ENCODE measurements at places on chromosomes 3 and 15. TPM values are rescaled to one million over a fixed set of nuclear protein-coding genes. Genes with fewer than 3 reads are reported as not detected.

- no peak for DNase-seq
Measured at GRCh38 chr3:128950223-128950938, 43.5 kb downstream of the CFAP92 start.

GRCh38 chr3:99250821-99251355 lies 349.4 kb upstream of the DCBLD2 start:
- no peak for DNase-seq

DNA sequence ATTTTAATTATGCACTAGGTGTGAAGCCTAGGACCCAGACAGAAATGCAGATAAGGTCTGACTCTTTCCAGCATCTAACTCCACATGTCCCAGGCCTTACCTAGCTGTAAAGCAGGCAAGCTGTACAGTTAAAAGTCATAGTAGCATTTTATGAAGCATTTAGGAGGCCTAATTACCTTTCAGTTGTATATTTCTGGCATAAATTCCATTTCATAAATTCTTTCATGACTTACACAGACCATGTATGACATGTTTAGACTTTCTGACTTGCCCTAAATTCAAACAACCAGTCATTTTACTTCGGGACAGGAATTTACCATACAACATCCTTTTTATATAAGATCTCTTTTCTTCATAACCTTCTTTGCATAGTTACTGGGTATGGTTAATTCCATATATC lies 35.3 kb upstream of the THUMPD3 start:
- no peak for DNase-seq

GRCh38 chr15:63504979-63505841 lies 817 bp downstream of the USP3 start:
- DNase-seq: no peak

DNA sequence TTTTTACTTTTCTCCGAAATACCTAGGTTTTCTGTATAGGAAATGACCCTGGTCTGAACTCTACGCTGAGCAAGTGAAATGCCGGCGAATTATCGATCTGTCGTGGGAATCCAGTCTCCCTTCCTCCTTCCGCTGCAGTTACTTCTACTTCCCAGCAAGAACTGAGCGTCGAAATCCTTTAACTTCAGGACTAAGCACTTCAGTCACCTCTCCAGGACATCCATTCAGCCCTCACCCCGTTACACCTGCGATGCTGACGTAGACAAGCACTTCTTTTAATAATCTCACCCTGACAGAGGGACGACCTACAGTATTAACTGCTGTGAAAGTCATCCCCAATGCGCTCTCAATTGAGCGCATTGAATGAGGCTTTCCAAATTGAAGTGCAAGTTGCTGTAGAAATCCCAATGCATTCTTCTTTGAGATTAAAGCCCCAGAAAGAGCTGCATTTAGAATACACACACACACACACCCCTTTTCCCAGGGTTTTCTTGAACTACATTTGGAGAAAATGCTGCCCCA lies 1.3 kb downstream of the TOP2B start:
- no peak for DNase-seq

GRCh38 chr3:178439504-178439903 lies 96.7 kb upstream of the KCNMB2 start:
- DNase-seq: no peak

- no peak for DNase-seq
Measured at GRCh38 chr3:46656778-46657556, 36.5 kb downstream of the ALS2CL start.

DNA sequence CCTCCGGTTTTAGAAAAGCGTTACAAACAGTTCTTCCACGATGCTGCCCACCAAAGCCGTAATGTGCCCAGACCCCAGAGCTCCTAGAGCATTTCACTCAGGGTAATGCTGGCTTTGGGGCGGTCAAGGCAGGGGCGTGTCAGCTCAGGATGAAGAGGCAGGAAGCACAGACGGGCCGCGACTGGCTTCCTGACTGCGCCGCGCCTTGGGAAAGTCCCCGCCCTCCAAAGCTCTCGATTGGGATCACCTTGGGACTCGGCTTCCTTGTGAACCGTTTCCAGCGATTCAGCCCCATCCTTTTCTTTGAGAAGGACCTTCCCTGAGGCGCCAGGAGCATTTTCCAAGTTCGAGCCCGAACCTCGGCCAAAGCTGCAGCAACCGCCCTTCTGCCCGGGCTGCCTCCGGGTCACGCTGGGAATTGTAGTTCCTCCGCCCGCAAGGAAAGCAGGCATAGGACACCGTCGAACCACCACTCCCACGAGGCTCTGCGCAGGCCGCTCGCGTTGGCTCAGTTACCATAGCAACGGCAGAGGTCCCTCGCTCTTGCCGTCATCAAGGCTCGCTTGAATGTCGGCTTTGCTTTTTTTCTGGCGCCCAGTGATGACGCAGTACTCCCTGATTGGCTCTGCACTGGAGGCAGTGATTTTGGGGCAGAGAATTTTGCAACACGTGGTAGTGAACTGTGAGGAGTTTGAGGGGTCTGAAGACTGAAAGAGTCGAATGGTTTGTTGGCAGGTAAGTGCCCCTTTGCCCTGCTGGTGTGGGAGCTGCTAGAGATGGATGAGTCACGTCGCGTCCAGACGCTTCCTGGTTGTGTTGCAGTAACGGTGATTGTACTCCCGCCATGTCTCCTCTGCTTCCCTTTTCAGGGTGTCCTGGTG lies at the start of the genes CCDC191 and QTRT2:
CCDC191 (minus strand) TSS at position 397 of the 881 bp plus-strand sequence; CDS start at position 337, 60 bp downstream.
QTRT2 (plus strand) TSS at position 608 of the 881 bp plus-strand sequence. CDS start 8,521 bp downstream, outside the sequence.
- peak; percentile 100 for DNase-seq

DNA sequence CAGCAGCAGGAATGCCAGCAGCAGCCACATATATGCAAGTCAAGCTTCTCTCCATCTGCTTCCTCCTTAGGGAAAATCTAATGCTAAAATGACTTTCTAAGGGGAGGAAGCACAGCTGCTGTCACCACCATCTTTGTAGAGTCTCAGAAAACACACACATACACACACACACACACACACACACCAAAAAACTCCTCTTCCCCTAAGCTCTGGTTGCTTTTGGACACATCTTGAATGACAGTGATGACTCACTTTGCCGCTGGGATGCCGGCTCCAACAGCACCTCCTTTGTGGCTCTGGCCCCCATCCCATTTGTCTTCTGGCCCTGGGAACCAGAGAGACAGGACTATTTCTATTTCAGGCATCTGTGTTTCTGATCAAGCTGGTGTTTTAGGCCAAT lies 124.8 kb upstream of the GOLIM4 start:
- DNase-seq: no peak

- DNase-seq: no peak
Measured at GRCh38 chr3:8884630-8885290, 78.5 kb downstream of the RAD18 start.

- no peak for DNase-seq
Measured at GRCh38 chr3:134060561-134061385, 31.0 kb upstream of the SLCO2A1 start.

GRCh38 chr3:159977295-159977694 lies 11.3 kb upstream of the IL12A start:
- no peak for DNase-seq

DNA sequence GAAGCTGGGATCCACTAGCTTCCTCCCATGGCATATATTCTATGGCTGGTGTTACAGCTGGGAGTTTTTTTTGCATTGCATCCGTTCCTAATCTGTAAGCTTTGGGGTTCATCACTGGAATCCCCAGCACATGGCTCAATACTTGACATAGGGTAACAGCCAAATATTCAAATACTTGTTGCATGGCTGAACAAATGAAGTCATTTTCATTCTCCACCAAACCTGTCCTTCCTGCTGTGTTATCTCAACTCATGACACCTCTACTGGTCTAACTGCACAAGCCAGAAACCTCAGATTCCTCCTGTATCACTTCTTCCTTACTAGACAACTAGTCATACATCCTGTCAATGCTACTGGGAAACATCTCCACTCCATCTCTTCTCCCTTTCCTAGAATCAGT lies 43.4 kb downstream of the ST3GAL6 start:
- no peak for DNase-seq

DNA sequence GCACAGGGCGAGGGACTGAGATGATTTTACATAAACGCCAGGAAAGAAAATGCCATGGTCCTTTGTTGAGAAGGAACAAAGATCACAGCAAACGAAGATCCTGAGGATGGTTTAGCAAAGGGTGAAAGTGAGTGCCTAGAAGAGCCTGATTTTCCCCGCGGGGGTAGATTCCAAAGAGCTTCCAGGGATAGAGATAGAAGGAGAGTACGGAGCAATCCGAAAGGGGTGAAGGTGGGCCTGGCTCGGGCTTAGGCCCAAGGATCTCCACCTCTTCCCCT lies 977 bp downstream of the CDC25A start:
- no peak for DNase-seq

DNA sequence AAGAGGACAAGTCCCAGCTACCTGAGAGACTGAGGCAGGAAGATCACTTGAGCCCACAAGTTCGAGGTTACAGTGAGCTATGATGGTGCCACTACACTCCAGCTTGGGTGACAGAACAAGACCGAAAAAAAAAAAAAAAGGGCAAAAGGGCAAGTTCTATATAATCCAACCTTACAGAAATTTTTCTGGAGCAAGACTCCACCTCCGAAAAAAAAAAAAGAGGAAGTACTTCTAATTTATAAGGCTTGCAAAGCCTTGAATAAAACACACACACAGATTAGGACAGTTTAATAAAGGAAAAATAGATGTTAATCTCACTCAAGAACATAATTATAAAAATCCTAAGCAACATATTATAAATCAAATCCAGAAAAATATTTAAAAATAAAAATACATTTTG lies 14.4 kb upstream of the XYLB start:
- no peak for DNase-seq

- no peak for DNase-seq
Measured at GRCh38 chr15:36884936-36885635, 215.3 kb downstream of the MEIS2 start.

DNA sequence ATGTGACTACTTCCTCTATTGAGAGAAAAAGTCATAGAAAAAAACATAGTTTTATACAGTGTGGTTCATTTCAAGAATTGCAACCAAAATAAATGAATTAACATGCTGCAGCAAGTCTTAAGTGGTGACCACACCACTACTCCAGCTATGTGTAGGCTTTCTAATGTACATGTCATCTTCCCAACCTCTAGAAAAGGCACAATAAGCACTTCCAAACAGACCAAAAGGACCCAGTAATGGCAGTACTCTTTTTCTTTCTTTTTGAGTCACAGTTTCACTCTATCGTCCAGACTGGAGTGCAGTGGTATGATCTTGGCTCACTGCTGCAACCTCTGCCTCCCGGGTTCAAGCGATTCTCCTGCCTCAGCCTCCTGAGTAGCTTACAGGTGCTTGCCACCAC lies 219.3 kb upstream of the KBTBD8 start:
- no peak for DNase-seq

- DNase-seq: no peak
Measured at GRCh38 chr3:3772338-3772737, 26.9 kb upstream of the LRRN1 start.

DNA sequence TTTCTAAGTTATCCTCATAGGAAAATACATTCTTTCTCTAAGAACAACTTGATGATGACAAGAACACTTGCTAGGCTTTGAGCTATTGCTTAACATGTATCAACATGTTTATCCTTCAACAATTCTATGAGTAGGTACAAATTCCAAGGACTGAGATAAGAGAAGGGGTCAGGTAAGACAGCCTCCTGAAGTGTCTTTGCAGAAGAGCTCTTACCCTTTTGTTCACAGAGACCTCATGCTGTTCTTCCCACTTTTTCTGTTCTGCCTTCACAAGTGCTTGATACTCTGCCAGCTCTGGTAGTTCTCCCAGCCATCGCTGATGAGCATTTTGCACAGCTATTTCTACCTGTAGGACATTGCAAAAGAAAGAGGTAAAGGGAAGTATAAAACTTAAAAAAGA lies 50.9 kb downstream of the CEP152 start:
- no peak for DNase-seq

GRCh38 chr15:69573815-69574475 lies 121.3 kb downstream of the RPLP1 start:
- DNase-seq: no peak

DNA sequence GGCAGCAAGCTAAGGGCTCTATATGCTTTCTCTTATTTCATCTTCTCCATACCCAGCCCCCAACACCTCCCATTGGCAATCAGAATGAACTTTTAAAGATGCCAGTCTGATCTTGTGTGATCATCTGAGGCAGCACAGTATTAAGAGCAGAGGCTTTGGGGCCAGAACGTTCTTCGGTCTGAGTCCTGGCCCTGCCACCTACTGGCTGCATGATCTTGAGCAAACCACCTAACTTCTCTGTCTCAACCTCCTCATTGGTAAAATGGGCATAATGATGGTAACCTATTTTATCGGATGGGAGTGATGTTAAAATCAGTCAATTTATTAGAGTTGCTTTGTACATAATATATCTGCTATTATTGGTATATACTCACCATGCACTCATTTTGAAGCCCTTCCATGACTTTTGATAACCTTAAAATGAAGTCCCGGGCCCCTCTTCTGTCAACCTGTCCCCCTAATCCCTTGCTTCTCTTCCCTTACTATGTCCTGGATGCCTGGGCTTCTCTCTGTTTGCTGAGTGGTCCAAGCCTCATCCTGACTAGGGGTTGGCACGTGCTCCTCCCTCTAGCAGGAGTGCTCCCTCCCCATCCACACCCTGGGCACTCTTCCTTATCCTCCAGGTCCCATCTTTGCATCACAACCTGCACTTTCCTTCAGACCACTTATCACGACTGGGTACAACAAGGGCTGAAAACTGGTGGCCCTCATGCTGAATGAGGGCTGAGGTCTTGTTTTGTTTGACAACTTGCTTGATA lies 6.3 kb downstream of the EFCAB12 start:
- no peak for DNase-seq

DNA sequence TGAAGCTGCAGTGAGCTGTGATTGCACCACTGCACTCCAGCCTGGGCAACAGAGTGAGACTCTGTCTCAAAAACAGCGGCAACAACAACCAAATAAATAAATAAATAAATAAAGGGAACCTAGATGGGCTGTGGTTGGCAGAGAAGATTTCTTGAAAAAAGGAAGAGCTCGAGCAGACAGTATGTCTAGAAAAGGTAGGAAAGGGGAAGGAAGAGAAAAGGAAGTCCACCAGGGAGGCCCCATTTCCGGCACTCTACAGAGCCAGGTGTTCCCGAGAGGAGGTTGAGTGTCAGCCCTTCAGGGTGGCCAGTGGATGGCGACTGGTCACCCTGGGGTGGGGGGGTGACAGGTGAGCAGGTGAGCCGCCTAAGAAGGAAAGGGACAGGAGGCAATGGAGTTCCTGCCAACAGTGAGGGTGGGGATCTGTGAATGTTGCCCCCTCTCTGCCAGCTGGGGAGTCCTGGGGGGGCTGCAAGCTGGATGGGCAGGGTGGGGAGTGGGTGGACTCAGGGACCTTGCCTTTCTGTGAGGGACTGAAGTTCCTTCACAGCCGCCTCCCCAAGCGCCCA lies 14.8 kb downstream of the PAQR5 start:
- no peak for DNase-seq

GRCh38 chr3:171802590-171802956 lies 7.7 kb downstream of the PLD1 start:
- no peak for DNase-seq

- DNase-seq: no peak
Measured at GRCh38 chr15:70189826-70190695, 92.3 kb upstream of the TLE3 start.

GRCh38 chr3:66506154-66506553 lies 5.3 kb upstream of the LRIG1 start:
- DNase-seq: no peak

GRCh38 chr3:177609613-177610012 lies 412.3 kb upstream of the TBL1XR1 start:
- DNase-seq: no peak

Gene CCDC66
- 34.5 TPM for polyA plus RNA-seq

Gene RTP1
- not detected for polyA plus RNA-seq

Gene RMDN3
- polyA plus RNA-seq: 38.7 TPM

Gene KBTBD12
- 0.91 TPM for polyA plus RNA-seq

Gene DET1
- 15.4 TPM for polyA plus RNA-seq

Gene GPR176
- 14.9 TPM for polyA plus RNA-seq

Gene CNBP
- polyA plus RNA-seq: 458 TPM

Gene LRRC2
- polyA plus RNA-seq: 2.4 TPM

Gene KIF23
- 39.0 TPM for polyA plus RNA-seq

Gene ADPRH
- 7.7 TPM for polyA plus RNA-seq

Gene ZNF80
- not detected for polyA plus RNA-seq

Gene LAMB2
- 365 TPM for polyA plus RNA-seq

All from right renal cortex interstitium (tissue), 3 donors.